ENCODE measurements at places on chromosomes 2 and 18.

GRCh38 chr2:47815764-47816163, 32.8 kb downstream of the MSH6 start:
- no peak for DNase-seq

GRCh38 chr18:23693846-23694245, 4.6 kb downstream of the LAMA3 start:
- DNase-seq: no peak

GRCh38 chr2:38709567-38710194, 41.5 kb downstream of the SRSF7 start:
- DNase-seq: peak; percentile 61

- DNase-seq: no peak
Observed at GRCh38 chr2:69163109-69163508, 150.1 kb downstream of the ANTXR1 start.

DNA sequence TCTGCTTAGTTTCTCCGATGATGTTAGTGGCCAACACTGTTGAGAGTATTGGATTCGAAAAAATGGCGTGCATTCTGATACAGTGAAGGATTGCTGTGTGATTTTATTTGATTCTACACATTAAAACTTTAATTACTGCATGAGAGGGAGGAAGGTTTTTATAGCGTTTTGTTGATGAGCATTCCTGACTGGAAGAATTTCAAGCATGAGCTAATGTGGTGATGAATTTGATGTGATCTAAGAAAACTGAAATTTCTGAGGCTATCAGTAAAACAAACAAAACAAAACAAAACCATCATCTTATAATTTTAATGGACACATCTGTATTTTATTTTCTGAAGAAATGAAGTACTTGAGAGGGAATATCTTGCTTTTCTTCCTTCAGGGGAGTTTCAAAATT, 59.6 kb downstream of the ITGB6 start:
- DNase-seq: no peak

- DNase-seq: no peak
Observed at GRCh38 chr2:128738446-128739110, 419.9 kb upstream of the HS6ST1 start.

GRCh38 chr2:51413726-51414125, 381.8 kb upstream of the NRXN1 start:
- DNase-seq: no peak

- DNase-seq: no peak
Observed at GRCh38 chr2:146438246-146438645, 1406.6 kb upstream of the ACVR2A start.

DNA sequence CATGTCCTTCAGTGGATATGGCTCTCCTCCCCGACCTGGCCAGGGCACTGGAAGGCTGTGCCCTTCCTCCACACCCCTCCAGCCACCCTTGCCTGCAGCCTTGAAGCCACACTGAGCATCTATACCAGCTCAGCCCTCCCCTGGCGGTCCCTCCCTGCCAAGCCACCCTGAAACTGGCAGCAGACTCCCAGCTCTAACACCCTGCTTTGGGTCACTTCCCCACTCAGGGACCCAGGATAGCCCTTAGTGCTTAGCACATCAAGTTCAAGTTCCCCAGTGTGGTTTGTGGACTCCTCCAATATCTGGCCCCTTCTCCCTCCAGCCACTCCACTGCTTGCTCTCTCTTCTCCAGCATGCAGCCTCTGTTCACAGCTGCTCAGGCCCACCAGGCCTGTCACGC, 89.4 kb downstream of the TNS1 start:
- DNase-seq: no peak

DNA sequence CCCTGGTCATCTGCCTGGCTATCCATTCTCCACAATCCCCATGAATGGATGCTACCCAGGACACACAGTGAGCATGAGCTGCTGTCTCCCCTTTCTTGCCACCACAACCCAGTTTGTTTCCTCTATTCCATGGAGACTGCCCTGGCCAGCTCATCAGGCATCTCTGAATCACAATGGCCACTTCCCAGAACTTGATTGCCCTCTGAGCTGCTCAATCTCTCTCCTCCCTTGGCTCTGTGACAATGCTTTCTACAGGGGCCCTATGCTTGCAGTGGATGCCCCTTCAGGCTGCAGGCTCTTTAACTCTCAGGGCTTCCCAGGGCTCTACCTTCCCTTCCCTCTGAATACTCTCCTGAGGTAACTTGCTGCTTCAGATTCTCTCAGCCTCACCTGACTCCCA, 14.4 kb upstream of the SLC4A5 start:
- no peak for DNase-seq

- DNase-seq: no peak
Observed at GRCh38 chr18:55264108-55264507, 304.8 kb upstream of the CCDC68 start.

DNA sequence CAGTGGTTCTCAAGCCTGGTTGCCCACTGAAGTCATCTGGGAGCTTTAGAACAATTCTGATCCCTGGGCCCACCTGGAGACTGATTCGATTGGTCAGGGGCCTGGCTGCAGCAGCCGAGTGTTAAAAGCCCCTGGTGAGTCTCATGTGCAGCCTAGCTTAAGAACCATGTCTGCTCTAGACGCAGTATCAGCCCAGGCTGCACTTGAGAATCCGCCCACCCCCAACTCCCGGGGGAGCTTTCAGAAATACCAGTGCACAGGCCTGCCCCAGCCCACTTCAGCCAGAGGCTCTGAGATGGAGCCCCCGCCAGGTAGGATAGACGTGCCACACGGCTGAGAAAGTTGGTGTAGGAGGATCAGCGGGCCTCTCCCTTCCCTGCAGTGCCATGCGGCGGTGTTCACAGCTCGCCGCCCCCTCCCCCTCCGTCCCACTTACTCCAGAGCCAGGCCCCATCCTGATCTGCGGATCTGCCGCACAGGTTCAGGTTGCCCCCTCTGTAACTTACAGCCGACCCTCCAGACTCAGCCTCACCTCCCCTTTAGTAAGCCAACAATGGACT, 209.0 kb upstream of the RAB12 start:
- no peak for DNase-seq

- no peak for DNase-seq
Observed at GRCh38 chr2:236879416-236879963, 206.2 kb upstream of the COPS8 start.

DNA sequence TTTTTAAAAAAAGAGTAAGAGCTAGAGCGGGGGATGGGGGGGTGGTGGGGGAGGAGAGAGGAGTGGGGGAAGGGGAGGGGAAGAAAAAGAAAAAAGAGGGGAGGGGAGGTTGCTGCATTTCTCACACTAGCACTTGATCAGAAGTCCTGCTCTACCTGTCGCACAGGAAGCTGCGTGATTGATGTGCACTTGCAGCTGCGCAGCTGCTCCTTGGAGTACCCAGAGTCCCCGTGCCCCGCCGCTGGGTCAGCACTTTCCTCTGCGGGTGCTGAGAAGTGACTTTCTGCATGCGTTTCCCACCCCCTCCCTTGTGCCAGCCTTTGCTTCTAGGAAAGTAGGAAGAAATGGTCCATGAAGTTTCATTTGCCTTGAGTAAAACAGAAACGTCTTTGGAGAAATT, 297.3 kb downstream of the ETAA1 start:
- peak; percentile 2 for DNase-seq

DNA sequence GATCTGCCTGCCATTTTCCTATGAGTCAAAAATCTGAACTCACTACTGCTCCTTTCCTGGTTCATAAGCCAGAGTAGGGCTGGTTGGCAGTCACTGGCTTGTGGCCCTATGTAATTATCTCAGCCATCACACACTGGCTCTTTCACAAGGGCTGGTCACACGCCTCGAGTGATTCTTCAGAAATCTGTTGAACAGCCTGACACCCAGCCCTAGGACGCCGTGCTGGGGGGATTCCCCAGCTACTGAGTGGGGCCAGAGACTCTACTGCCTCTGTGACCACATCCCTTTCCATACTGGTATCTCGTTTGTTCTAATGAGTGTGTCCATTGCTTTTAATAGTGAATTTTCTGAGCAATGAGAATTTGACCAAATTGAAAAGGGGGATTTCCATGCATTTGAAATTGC, 45.8 kb upstream of the RBM44 start:
- DNase-seq: peak; percentile 56
